ENCODE measurements at places on chromosomes 6 and 20.

DNA sequence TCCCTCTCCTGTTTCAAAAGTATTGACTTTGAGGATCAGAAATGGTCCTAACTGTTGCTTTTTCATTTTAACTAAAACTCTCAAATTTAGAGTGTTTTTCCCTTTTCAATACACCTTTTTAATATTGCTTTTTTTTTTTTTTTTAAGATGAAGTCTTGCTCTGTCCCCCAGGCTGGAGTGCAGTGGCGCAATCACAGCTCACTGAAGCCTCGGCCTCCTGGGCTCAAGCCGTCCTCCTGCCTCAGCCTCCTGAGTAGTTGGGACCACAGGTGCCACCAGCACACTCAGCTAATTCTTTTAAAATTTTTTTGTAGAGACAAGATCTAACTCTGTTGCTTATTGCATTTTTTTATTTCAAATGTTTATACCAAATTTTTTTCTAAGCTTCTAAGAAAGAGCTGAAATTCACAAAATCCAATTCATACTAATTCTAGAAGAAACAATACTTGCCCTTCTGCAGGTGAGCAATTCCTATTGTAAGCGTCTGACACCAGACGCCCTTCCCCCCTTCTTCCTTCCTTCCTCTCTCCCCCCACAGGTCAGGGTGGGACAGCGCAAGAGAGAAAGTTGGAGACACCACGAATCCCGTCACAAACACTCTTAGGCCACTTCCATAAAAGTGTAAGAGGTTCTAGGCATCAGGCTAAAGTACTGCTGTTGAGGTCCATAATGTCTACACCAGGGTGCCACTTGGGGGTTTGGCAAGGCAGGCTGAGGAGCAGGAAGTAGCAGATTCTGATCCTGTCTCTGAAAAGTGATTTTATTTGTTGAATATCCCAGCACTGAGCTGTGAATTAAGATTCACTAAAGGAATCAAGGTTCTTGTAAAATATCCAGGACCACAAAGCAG lies 12.8 kb downstream of the DLL1 start:
- no peak for DNase-seq

- DNase-seq, result no peak
Measured at GRCh38 chr6:1870932-1871331, 261.2 kb downstream of the FOXC1 start.

DNA sequence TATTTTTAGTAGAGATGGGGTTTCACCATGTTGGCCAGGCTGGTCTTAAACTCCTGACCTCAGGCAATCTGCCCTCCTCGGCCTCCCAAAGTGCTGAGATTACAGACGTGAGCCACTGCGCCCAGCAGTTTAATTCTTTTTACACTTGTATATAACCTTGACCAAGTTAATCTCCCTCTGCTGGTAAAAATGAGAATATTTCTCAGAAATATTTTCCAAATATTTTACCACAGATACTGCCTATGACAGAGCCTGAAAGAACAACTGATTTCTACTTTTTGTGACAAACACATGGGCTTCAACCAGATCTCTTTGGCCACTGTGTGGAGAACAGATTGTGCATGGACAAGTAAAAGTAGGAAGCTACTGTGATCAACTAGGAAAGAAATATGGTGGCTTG lies 21.2 kb upstream of the NHSL1 start:
- no peak for DNase-seq

- no peak for DNase-seq
Measured at GRCh38 chr6:88365230-88365629, 199.1 kb upstream of the CNR1 start.

- no peak for DNase-seq
Measured at GRCh38 chr6:36349240-36349639, 12.6 kb upstream of the BNIP5 start.

DNA sequence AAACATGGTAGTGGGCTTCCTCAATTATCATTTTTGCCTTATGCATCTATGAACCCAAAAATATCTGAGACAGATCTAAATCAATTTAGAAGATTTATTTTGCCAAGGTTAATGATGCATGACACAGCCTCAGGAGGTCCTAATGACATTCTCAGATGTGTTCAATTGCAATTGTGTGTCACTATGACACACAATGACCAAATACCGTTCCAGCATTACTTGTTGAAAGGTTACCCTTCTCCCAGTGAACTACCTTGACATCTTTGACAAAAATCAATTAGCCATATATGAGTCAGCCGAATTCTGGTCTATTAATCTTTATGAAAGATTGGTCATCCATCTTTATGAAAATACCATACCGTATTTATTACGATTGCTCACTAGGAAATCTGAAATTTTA lies 592.5 kb upstream of the GJE1 start:
- DNase-seq, result no peak

- no peak for DNase-seq
Measured at GRCh38 chr6:78908621-78909020, 41.3 kb downstream of the IRAK1BP1 start.

DNA sequence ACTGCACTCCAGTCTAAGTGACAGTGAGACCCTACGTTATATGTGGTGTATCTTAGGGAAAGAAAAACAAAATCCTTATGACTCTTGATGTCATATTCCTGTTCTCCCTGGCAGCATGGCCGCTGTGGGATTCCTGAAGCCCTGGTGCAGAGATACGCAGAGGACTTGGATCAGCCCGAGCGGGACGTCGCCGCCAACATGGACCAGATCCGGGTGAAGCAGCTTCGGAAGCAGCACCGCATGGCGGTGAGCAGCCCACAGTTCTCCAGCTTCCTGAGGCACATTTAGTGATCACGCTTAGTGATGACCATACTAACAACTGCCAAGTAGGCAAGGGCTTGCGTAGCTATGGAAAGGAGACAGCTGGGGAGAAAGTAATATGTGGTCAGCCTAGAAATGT lies 200.9 kb upstream of the UST start:
- no peak for DNase-seq

GRCh38 chr20:57922706-57923105 lies 212.9 kb upstream of the PMEPA1 start:
- no peak for DNase-seq

GRCh38 chr6:95410168-95410567 lies 167.2 kb upstream of the MANEA start:
- DNase-seq, result no peak

GRCh38 chr6:12578097-12578496 lies 138.5 kb upstream of the PHACTR1 start:
- no peak for DNase-seq

- DNase-seq, result no peak
Measured at GRCh38 chr6:145026267-145026679, 709.0 kb downstream of the EPM2A start.

DNA sequence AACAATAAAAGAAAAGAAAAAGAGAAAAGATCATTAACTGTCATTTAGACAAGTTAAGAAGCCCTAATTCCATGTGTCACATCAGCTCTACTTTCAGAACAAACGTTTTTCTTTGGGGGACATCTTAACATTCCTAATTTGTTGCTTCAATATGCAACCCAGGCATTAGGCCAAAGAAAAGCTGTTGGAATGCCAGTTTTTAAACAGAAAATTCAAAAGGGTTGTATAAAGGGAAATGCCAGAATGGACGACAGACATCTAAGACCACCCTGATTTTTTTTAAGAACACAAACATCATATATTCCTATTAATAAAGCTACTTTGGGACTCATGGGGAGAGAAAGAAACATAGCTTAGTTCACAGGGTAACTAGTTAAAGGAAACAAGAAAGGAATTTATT lies 315.0 kb downstream of the GMDS start:
- no peak for DNase-seq

- DNase-seq, result no peak
Measured at GRCh38 chr6:22928775-22929174, 359.4 kb downstream of the HDGFL1 start.

- no peak for DNase-seq
Measured at GRCh38 chr20:41366546-41367392, at the start of gene EMILIN3. EMILIN3 (minus strand) TSS chr20:41366818; CDS start chr20:41366634, 184 bp downstream.

- DNase-seq, result no peak
Measured at GRCh38 chr6:111326563-111326962, 156.5 kb downstream of the REV3L start.

DNA sequence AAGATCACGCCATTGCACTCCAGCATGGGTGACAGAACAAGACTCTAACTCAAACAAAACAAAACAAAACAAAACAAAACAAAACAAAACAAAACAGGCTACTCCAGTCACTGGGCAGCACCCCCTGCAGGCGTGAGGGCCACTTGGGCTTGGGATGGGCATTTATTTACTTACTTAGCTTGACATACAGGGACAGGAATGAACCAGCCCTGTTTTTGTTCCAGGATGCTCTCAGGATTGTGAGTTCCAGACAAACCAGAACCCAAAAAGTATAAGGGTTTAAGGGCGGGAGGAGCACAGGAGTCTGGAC lies 4.0 kb upstream of the PTPN1 start:
- DNase-seq, result no peak

DNA sequence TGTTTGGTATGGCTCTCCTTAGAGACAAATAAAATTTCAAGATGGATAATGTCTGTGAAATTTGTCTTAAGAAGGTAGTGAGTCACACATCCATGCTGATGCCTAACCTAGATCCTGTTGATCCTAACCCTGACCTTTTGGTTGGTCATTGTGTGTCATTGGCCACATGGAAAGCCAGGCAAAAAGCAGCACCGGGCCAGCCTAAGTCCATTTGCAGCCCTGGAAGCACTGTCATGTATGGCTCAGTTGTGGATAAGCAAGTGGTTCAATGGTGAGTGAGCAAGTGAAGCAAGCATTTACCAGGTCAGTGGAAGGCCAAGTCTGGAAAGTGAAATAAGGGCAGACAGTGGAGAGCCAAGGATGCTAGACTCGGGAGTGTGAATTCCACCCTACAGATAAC lies 12.1 kb upstream of the XRN2 start:
- DNase-seq, result no peak

- no peak for DNase-seq
Measured at GRCh38 chr20:56943946-56944945, 315.1 kb downstream of the TFAP2C start.

DNA sequence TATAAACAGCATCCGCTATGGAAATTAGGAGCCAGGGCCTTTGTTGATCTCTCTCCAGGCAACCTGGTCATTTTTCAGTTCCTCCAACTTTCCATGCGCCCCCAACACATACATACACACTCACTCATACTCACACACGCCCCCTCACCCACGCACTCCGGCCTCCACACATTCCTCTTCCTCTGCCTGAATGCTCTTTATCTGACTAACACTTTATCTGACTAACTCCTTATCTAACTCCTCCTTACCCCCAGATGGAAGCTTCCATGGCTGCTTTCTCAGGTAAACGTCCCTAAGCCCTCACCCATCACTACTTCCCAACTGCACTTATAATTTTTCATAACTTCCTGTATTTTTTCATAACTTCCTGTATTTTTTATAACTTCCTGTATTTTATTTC lies 17.4 kb downstream of the CASS4 start:
- no peak for DNase-seq

DNA sequence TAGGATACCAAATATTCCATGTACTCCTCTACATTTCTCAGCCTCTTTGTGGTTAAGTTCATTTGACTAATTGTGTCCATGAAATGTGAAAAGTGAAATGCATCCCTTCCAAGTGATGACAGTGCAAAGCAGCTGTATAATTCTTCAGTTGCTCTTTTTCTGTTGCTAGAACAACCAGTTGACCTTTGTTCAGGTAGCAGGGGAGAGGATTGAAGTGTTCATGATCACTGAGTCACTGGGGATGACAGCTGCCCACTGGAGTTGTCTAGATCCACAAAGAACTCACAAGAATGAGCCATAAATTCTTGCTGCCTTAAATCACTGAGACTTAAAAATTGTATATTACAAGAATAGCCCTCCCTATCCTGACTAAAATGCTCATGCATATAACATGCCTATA lies 254.6 kb downstream of the EPHA7 start:
- no peak for DNase-seq

Measured in stimulated activated CD4-positive, alpha-beta T cell treated with anti-CD3 and anti-CD28 coated beads, TNF-alpha, amount 100 ng/mL, for 1 hour (primary cell).